ENCODE measurements at places on chromosomes 13 and 19.

- H3K27ac ChIP-seq, result no peak overlapping the region
- no peak for DNase-seq
- no peak overlapping the region for H3K4me3 ChIP-seq
- no peaks in the 10 kb centered on the region for H3K27me3 ChIP-seq
- no peaks in the 10 kb centered on the region for H3K36me3 ChIP-seq
- H3K4me1 ChIP-seq, result no peaks in the 10 kb centered on the region
These were observed 11.1 kb upstream of the MEX3D start for GRCh38 chr19:1579222-1579621.

DNA sequence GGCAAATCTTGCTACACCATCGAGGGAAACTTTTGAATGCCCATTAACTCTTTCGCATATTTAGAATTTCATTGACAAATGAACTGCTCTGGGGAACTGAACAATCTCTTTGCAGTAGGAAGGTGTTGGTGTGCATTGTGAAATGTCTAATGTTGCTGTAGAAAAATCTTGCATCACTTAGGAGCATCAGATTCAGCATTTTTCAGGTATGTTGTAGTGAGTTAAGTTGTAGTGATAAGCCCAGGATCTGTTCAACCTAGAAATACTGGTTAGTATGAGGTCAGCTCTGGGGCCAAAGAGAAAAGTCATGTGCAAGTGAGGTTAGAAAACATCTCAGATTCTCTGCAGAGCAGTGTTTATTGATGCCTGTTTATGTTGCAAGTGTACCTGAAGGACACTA lies 4.1 kb downstream of the FRY start:
- no peaks in the 10 kb centered on the region for H3K4me1 ChIP-seq
- H3K27ac ChIP-seq, result no peak overlapping the region
- DNase-seq, result no peak
- H3K36me3 ChIP-seq, result no peaks in the 10 kb centered on the region
- H3K27me3 ChIP-seq, result no peaks in the 10 kb centered on the region
- H3K4me3 ChIP-seq, result no peak overlapping the region

DNA sequence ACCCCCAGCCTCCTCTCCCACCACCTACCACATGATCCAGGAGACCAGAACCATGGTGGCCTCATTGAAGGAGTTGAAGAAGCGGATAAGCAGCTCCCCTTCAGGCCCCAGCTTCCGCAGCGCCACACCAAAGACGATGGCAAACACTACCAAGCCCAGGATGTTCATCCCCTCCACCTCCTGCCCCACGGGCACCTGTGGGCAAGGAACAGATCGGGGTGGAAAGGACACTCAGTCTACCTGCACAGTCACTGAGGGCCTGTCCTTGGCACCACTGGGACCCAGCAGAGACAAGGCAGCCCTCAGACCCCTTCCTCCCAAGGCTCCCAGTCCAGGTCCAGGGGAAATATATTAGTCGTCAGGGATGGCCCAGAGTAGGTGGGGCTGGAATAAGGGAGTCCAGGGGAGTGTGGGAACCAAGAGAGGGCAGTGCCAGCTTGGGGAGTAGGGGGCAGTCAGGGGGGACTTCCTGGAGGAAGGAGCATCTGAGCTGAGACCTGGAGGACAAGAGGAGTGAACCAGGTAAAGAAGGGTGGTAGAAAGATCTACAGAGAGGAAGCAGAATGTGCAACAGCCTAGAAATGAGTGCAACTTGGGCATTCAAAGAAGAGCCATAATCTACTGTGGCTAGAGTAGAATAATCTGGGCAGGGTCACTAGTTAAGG lies 5.9 kb downstream of the SLC1A5 start:
- H3K4me1 ChIP-seq, result peaks cover 20% of the 10 kb centered on the region
- H3K36me3 ChIP-seq, result no peaks in the 10 kb centered on the region
- no peak overlapping the region for H3K27ac ChIP-seq
- DNase-seq, result no peak
- H3K4me3 ChIP-seq, result no peak overlapping the region

- H3K27ac ChIP-seq, result no peak overlapping the region
- H3K4me1 ChIP-seq, result peaks cover 11% of the 10 kb centered on the region
- no peak overlapping the region for H3K4me3 ChIP-seq
- no peaks in the 10 kb centered on the region for H3K27me3 ChIP-seq
These were observed 37.8 kb downstream of the ELF1 start for GRCh38 chr13:40981361-40981760.

GRCh38 chr13:78576261-78576660 lies 27.1 kb downstream of the POU4F1 start:
- no peak overlapping the region for H3K27ac ChIP-seq
- H3K36me3 ChIP-seq, result no peaks in the 10 kb centered on the region
- no peaks in the 10 kb centered on the region for H3K27me3 ChIP-seq
- no peak overlapping the region for H3K4me3 ChIP-seq

DNA sequence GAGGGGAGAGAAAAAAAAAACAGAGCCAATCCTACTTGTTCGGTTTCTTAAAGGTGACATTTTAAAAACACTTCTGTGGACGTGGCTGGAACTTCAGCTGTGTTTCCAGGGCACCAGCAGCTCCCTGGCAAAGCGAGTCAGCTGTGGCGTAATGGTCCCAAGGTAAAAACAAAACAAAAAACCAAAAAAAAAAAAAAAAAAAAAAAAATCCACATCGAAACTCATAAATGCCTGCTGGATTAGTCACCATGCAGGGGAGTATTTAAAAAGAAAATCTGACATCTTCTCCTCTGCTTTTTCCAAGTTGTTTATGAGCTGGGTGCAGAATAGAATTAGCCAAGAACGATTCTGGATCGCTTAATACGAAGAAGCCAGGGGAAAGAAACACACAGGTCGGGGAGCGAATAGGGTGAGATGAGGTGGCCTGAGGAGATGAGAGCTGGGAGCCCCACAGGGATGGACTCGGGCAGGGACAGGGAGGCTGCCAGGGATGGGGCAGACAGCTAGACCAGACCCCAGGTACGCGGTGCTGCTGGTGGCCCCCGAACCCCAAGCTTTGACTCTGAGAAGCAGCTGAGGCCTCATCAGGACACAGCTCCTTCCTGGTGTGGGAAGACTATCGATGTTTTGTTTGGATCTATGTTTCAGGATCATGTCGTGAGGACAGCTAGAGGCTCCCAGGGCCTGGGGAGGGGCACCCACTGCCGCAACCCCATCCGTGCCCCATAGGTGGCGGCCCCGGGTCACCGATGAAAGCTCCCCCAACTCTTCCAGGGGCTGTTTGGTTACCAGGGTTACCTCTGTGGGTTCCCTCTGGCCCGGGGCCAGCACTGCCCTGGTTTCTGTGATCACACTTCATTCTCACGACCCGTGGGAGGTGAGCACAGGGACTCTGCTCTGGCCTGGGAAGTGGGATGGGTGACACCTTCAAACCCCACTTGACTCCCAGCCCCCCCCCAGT lies 3.1 kb upstream of the CTXN1 start:
- DNase-seq, result peak; percentile 83
- no peaks in the 10 kb centered on the region for H3K27me3 ChIP-seq
- peak overlapping the region; percentile 82 for H3K27ac ChIP-seq
- H3K4me1 ChIP-seq, result peaks cover 31% of the 10 kb centered on the region
- no peaks in the 10 kb centered on the region for H3K36me3 ChIP-seq

DNA sequence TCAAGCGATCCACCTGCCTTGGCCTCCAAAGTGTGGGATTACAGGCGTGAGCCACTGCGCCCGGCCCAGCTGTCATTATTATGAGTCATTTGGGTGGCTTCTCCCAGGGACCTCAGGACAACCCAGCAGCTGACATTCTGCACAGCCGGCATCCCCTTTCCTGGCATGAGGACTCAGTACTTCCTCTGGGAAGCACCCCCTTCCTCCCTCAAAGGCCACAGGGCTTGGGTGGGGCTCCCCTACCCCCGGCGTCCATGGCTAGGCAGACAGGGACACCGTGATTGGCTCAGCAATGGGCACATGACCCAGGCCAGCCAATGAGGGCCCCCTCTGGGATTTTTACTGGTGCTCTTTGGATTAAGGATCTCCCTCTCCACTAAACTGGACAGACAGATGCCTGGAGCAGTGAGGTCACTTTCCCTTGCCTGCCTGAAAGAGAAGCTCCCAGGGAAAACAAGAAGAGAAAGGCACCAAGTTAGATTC lies 6.0 kb downstream of the KANK2 start:
- H3K4me1 ChIP-seq, result peaks cover 31% of the 10 kb centered on the region
- no peaks in the 10 kb centered on the region for H3K36me3 ChIP-seq
- H3K27me3 ChIP-seq, result no peaks in the 10 kb centered on the region
- H3K4me3 ChIP-seq, result no peak overlapping the region
- DNase-seq, result peak; percentile 45

- H3K36me3 ChIP-seq, result no peaks in the 10 kb centered on the region
- H3K4me3 ChIP-seq, result no peak overlapping the region
- H3K4me1 ChIP-seq, result no peaks in the 10 kb centered on the region
- no peak for DNase-seq
- H3K27me3 ChIP-seq, result no peaks in the 10 kb centered on the region
- H3K27ac ChIP-seq, result no peak overlapping the region
These were observed 87.8 kb downstream of the LMO7 start for GRCh38 chr13:75723901-75724300.
